ENCODE measurements at places on chromosomes 3 and 15.

DNA sequence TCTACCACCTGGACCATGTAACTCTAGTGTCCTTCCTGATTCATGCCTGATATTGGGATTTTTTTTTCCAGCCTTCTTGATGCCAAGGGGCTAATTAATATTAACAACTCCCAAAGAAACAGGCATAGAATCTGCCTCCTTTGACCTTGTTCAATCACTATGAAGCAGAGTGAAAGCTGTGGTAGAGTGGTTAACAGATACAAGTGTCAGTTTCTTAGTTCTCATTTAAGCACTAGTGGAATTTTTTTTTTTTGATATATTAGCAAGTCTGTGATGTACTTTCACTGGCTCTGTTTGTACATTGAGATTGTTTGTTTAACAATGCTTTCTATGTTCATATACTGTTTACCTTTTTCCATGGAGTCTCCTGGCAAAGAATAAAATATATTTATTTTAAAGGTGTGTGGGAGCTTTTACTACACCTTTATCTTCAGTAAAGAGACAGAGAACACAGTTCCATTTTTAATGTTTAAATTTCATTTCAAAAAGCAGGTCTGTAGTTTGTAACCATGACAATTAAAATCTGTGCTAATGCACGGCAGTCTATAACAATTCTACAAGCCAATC lies 67.1 kb downstream of the TOP2B start:
- peak; percentile 73 for DNase-seq

DNA sequence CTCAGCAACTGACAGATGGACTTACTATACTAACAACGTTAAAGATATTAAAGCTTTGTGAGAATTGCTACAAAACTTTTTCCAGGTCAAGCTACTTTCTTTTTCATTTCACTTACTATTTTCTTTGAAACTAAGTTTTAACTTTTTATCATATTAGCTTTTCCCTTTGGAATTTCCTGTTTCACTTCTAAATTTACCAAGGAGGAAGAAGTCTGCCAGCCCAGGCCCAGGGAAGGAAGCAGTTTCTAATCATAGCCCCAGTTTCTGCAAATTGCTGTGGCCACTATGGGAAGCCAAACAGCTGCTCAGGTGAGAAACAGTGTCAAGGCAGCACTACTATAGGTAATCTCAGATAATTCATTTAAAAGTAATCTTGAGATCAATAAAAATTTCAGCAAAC lies 18.4 kb downstream of the CYFIP1 start:
- DNase-seq = no peak

GRCh38 chr3:111781561-111782446 lies 77.3 kb upstream of the PHLDB2 start:
- no peak for DNase-seq

GRCh38 chr3:66823009-66823397 lies 175.1 kb upstream of the KBTBD8 start:
- no peak for DNase-seq

DNA sequence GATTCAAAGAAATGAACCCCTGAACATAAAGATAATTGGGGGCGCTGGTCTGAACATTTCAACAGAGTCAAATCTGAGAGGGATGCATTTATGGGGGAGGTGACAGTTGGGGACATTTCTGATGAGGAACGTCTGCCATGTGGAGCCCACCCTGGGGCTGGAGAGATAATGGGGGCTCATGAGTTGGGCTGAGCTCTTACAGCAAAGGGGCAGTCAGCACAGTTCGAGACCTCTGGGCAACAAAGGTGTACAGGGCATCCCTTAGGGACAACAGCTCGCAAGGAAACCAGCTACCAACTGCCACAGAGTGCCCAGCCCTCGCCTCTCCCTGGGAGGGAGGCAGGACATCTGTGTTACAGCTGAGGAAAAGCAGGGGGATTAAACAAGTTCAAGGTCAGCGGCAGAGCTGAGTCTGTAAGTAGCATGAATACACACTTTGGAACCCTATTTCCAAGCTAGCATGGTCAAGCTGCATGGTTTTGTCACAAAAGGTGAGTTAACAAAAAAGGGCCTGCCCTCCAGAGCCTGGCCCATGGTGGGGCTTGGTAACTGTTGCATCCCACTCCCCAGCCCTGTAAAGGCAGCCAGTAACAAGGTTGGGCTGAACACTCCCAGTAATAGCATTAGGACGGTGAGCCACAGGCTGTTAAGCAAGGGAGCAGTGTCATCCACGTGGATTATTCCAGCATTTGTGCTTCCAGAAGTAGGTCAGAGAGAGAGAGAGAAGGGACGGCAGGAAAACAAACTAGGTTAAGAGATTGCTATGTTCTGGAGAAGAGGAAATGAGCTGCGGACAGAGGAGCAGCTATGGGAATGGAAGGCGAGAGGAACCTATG lies 4.3 kb downstream of the GNB5 start:
- no peak for DNase-seq

GRCh38 chr15:64067564-64068030 lies 21.3 kb upstream of the DAPK2 start:
- peak; percentile 85 for DNase-seq

DNA sequence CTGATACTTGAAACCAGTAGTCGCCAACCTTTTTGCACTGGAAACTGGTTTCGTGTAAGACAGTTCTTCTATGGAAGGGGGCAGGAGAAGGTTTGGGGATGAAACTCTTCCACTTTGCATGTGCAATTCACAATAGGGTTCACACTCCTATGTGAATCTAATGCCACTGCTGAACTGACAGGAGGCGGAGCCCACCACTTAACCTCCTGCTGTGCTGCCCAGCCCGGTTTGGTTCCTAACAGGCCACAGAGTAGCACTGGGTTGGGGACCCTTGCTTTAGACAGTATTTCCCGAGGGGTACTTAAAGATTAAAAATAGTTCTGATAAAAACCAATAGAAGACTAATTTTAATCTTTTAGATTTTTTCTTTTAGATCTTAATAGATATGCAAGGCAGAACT lies 11.1 kb downstream of the TFG start:
- no peak for DNase-seq

- peak; percentile 33 for DNase-seq
Measured at GRCh38 chr15:75727851-75728715, 15.4 kb upstream of the CSPG4 start.

DNA sequence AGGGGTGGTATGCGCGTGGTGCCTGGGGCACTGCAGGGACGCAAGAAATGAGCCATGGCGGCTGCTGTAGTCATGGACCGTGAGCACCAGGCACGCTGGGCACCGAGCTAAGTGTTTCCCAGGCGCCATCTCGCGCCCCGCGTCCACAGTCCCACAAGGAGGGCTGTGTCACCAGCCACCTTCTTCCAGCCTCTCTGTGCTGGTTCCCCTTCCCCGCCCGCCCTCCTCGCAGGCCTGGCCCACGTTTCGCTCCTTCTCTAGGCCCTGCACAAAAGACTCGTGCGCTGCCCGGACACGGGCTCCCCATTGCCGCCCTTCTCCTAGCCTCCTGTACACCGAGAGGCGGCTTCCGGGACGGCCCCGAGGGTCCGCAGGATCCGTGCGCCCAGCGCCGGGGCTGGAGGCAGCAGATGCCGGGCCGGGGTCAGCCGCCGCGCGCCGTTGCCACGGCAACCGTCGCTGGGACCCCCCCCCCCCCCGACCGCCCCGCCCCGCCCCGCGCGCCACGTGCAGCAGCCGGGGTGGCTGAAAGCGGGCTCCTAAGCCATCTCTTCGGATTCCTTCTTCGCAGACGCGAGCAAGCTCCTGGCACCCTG lies 113.4 kb downstream of the SRGAP3 start:
- DNase-seq = peak; percentile 65

- DNase-seq = no peak
Measured at GRCh38 chr3:177522051-177522450, 324.8 kb upstream of the TBL1XR1 start.

DNA sequence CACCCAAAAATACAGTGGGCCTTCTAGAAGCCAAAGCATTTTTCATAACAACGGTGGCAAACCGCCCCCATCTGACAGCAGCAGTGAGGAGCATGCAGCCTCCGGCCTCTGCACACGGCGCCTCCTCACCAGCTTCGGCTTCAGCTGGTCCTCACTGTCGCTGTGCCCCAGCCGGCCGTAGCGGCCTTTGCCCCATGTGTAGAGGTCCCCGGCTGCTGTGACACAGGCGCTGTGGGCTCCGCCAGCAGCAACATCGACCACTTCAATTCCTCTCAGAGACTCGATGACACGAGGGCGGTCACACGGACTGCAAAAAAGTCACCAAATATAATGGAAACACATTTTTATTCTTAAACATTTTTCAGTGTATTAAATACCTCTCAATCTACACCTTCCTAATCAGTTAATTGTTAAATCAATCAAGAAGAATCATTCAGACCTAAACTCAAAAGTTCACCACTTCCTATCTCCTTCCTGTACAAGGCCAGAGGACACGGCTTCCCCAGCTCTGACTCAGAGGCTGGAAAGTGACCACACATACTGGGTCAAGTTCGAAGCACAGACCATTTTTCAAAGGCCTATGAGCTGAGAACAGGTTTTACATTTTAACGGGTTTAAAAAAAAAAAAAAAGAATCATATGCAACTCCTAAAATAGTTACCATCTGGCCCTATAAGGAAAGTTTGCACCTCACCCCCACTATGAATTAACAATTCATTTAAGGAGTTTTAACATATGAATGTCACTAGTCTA lies 33.6 kb upstream of the OCA2 start:
- no peak for DNase-seq

DNA sequence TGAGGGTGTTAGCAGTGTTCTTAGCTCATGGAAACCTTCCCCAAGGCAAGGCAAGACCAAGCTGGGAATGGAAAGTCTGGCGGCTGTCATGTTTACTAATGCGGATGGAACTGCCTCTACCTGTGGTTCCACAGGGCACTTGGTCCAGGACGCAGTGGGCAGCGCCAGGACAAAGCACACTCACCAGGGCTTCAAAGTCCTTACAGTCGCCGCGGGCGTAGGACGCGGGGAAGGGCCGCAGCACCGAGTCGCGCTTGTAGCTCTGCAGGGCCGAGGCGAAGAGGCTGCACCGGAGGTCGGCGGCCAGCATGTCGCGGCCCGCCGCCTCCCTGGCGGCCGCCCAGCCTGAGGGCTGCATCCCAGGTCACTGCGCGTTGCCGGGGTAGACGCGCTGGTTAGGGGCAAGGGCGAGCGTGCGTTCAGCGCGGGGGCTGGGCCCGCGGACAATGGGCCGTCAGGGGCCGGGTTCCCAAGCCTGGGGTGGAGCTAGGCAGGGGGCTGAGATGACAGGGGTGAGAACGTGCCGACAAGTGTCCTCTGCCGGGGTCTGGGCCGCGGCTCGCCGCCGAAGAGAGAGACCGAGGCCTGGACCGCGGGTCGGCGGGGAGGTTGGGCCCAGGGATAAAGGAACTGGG lies 497 bp downstream of the PARP16 start:
- DNase-seq = peak; percentile 80

DNA sequence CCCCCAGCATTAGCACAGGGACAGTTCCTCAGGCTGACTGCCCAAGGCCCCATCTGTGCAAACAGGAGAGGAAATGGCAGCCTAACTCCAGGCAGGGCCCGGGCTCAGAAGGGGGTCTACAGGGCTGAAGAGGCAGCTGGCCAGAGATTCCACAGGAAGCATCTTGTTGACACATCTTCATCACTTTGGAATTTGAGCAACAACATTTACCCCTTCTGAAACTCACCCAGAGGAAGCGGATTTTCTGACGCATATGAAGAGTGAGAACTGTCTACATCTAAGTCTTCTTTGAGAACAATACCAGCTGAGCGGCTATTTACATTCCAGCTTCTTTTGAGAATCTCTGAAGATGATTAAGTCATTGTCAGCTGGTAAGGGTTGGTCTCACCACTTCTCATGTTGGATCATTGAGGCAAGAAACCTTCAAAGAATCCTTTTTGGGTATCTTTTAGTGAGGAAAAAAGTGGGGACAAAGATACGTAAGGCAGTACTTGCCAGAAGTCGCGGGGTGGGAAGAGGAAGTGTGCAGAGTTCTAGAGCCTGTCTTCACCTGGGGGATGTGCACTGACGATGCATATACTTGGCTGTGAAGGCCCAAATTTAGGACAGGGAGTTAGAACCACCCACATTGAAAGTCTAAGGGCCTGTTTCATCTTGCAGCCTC lies 25.4 kb upstream of the SRP14 start:
- peak; percentile 87 for DNase-seq

- no peak for DNase-seq
Measured at GRCh38 chr3:177679568-177680471, 482.5 kb upstream of the TBL1XR1 start.

DNA sequence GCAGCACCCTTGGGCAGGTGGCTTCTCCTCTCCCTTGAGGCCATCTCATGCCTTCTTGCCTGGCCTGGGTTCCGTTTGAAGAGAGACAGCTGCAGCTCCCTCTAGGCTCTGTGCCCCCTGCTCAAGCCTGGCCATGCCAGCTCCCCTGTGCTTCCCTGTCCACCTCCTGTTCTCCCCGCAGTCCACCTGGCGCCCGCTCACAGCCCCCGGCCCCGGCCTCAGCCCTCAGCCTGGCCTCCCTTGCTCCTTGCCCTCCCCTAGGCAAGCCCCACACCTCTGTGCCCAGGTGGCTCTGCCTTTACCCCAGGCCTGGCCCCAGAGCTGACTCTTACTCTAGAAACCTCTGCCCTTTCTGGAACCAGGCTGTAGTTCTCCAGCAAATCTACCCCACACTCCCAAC lies 13.9 kb upstream of the RHO start:
- DNase-seq = no peak

- no peak for DNase-seq
Measured at GRCh38 chr15:62378772-62379498, 213.8 kb upstream of the C2CD4B start.

DNA sequence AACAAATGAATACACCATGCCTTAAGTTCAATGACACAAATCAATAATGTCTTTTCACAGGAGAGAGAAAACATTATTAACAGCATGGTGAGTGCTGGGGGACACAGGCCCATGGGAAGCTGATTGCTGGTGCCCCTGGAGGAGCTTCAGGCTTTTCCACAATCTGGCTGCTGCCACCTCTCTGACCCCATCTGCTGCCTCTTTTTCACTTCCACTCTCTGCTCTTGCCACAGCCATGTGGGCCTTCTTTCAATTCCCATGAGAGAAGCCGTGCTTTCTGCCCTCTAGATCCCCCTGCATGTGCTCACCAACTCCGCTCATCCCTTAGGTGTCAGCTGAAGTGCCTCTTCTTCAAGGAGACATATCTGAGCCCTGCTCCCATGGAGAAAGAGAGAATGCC lies 21.0 kb upstream of the CTXND1 start:
- no peak for DNase-seq

DNA sequence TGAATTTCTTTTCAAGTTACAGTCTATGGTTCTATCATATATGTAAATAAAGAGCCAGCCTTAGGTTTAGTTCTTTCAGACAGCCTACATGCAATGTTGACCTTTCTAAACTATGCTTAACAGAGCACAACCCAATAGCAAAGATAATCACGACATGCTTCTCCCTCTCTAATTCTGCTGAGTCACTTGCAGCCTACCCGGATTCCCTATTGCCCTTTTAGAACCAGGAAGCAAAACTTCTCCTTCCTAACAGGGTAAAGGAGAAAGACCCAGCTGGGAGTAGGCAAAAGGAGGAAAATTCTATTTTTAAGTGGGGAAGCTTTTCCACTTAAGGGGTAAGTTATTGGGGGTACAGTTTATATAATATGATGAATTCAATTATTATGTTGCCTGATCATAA lies 79.3 kb downstream of the SLC7A14 start:
- DNase-seq = peak; percentile 73

- DNase-seq = peak; percentile 32
Measured at GRCh38 chr3:50089609-50089945, 858 bp downstream of the RBM5 start.
